ENCODE measurements at places on chromosomes 16 and 17.
A peak's percentile ranks its signal among the peaks of the same experiment; 100 is the strongest.

DNA sequence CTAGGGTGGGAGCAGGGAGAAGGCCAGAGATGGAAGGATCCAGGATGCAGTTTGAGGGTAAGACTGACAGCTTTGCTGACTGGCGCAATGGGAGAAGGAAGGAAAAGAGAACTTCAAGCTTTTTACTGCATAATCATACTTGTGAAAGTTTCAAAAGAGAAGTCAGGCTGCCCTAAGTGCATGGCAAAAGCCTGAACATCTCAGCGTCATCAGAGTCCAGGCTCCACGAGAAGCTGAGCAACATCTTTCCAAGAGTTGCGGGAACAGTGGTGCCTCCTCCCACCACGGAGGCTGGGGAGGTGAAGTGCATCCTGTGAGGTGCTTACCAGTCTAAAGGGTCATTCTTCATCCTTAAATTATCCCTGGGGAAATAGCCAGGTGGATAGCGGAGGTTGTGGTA lies 26.9 kb upstream of the SLC38A8 start:
- no peak for DNase-seq

GRCh38 chr16:88993166-88993761 lies 16.3 kb upstream of the CBFA2T3 start:
- no peak for DNase-seq

- no peak for DNase-seq
Measured at GRCh38 chr16:87017371-87018012, 299.7 kb downstream of the C16orf95 start.

GRCh38 chr17:14211801-14212200 lies 24.9 kb downstream of the CDRT15 start:
- peak; percentile 46 for DNase-seq

GRCh38 chr17:65599650-65600049 lies 38.2 kb upstream of the AXIN2 start:
- no peak for DNase-seq

GRCh38 chr16:84291226-84291625 lies 3.5 kb upstream of the WFDC1 start:
- no peak for DNase-seq

DNA sequence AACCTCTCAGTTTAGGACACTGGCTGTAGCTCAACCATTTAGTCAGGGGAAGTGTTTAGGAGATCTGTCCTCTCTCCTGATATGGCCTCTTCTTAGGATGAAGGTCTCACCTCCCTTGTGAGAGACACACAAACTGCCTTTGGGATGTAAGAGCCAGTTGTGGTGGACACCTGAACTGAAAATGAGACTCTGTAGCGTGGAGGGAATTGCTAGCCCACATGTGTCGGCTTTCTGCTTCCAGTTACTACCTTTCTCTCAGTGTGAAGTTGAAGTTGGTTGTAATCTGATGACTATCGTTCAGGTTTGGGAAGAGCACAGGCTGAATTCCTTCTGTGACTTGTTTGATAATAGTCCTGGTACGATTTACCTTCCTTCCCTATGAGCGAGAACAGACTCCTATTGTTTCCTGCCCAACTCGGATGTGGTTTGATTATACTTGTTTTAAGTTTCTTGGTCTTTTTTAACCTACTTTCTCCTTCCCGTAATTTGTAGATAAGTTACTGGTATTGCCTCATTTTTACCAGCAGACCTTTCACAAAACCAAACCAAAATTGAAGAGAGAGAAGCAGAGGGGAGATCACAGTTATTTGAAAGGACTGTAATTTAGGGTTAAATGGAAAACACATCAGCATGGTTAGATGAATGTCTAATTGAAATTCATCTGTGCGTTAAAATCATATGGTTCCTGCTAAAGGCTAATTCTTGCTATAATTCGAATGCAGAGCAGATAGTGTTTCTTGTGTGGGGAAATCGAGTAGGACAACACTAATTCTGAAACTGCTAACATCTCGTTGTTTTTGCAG lies 43.2 kb downstream of the CLEC16A start:
- no peak for DNase-seq

- peak; percentile 70 for DNase-seq
Measured at GRCh38 chr17:17919169-17920107, 52.8 kb downstream of the TOM1L2 start.

- no peak for DNase-seq
Measured at GRCh38 chr16:88767546-88768070, 17.4 kb downstream of the PIEZO1 start.
